ENCODE measurements at places on chromosomes 5 and 9.

- H3K4me3 ChIP-seq: no peak overlapping the region
- peaks cover 28% of the 10 kb centered on the region for H3K4me1 ChIP-seq
- DNase-seq: no peak
- no peak overlapping the region for H3K27ac ChIP-seq
- peaks cover 27% of the 10 kb centered on the region for H3K36me3 ChIP-seq
- no peaks in the 10 kb centered on the region for H3K27me3 ChIP-seq
These were observed 14.4 kb downstream of the POLK start for GRCh38 chr5:75526070-75526469.

DNA sequence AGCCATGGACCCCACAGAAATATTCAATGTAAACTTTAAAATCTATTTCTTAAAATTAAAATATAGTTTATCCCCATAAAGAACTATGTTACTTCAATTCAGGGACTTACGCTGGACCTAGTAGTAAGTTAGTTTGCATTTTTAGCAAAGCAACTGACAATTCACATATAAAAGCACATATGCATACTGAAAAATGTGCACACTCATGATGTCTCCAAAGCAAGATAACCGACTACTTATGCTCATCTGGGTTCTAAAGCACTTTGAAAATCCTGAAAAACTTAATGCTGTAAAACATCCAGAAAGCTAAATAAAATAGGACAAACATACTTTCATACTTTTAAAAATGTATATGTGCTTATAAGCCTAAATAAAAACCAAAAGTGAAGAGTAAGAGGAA is 264.4 kb upstream of the GAS1 start:
- H3K36me3 ChIP-seq: no peaks in the 10 kb centered on the region
- no peak for DNase-seq
- no peak overlapping the region for H3K4me3 ChIP-seq
- no peaks in the 10 kb centered on the region for H3K4me1 ChIP-seq
- H3K27me3 ChIP-seq: peaks cover 4% of the 10 kb centered on the region
- H3K27ac ChIP-seq: no peak overlapping the region

DNA sequence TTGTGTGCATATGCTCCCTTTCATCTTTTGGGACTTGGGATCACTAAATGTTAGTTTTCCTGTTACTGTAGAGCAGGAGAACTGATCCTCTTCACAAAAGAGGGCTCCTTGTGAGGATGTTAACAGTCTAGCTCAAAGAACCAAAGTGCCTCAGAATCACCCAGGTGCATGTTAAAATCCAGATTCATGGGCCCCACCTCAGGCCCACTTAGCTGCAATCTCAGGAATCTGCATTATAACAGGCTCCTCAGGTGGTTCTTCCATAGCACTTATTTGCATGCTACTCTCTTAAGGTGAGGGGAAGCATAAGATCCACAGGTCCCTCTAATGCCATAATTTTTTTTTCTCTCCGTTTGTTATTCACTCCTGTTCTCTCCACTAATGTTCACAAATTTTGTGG is 14.8 kb upstream of the MEF2C start:
- peaks cover 2% of the 10 kb centered on the region for H3K27me3 ChIP-seq
- no peak overlapping the region for H3K27ac ChIP-seq
- no peak for DNase-seq

GRCh38 chr5:127810017-127810416 is 106.8 kb downstream of the CCDC192 start:
- no peak overlapping the region for H3K27ac ChIP-seq
- peaks cover 2% of the 10 kb centered on the region for H3K27me3 ChIP-seq
- no peak overlapping the region for H3K4me3 ChIP-seq
- DNase-seq: no peak
- no peaks in the 10 kb centered on the region for H3K4me1 ChIP-seq
- H3K36me3 ChIP-seq: no peaks in the 10 kb centered on the region

DNA sequence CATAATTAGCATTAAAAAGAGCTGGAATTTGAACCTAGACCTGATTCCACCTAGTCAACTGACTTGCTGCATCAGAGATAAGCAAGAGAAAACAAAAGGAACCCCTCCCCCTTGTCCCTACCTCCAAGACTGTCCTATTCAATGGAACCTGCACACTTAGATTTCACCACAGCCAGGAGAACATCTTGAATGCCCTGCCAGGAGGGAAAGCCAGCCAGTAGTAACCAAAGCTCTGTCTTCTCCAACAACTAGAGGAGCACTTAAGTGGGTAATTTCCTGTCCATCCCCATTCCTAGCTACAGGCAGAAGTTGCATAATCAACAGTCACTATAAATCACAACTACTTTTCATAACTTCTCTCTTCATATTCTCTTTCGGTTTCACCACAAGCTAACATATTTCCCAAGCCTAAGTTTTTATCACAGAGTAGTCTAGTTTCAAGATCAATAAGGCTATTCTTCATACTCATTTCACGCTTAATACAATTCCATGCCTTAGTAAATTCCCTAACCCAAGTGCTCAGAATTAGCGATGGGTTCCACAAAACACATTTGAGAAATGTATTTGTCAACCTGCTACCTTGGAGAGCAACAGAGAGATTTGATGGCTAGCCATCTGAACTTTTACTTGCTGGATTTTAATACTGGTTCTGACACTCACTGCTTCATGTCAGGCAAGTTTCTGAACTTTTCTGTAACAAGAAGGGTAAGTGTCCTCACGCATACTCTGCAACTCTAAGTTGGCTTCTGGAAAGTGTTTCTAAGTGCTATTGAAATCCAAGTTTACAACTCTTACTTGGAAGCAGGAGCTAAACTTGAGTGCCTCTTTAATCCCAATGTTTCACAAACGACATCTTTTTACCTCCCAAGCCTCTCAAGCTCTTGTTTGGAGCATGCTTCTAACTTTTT is 2.0 kb downstream of the DENND1A start:
- no peak overlapping the region for H3K27ac ChIP-seq
- DNase-seq: no peak
- H3K36me3 ChIP-seq: peaks cover 14% of the 10 kb centered on the region
- H3K4me1 ChIP-seq: peaks cover 32% of the 10 kb centered on the region

GRCh38 chr5:96075579-96076289 is 114.1 kb upstream of the ELL2 start:
- H3K27me3 ChIP-seq: peaks cover 1% of the 10 kb centered on the region
- H3K4me3 ChIP-seq: no peak overlapping the region
- no peak overlapping the region for H3K27ac ChIP-seq
- DNase-seq: no peak

DNA sequence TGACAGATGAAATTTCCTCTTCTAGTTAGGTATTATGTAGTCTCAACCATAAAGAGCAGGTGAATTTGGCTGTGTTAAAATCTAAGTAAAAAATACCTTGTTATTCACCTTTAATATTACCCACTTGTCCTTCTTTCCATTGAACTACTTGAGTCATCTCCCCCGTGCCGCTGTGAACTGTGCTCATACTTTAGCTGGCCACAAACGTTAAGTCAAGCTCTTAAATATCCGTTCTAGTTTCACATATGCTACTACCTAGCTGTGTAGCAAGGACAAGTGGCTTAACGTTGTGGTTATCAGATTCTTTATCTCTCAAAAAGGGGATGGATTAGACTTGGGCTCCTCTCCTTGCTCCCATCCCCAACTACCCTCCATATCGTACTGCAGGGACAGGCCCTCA is 110.4 kb downstream of the EFNA5 start:
- no peak overlapping the region for H3K4me3 ChIP-seq
- H3K36me3 ChIP-seq: no peaks in the 10 kb centered on the region
- DNase-seq: no peak
- no peaks in the 10 kb centered on the region for H3K4me1 ChIP-seq

DNA sequence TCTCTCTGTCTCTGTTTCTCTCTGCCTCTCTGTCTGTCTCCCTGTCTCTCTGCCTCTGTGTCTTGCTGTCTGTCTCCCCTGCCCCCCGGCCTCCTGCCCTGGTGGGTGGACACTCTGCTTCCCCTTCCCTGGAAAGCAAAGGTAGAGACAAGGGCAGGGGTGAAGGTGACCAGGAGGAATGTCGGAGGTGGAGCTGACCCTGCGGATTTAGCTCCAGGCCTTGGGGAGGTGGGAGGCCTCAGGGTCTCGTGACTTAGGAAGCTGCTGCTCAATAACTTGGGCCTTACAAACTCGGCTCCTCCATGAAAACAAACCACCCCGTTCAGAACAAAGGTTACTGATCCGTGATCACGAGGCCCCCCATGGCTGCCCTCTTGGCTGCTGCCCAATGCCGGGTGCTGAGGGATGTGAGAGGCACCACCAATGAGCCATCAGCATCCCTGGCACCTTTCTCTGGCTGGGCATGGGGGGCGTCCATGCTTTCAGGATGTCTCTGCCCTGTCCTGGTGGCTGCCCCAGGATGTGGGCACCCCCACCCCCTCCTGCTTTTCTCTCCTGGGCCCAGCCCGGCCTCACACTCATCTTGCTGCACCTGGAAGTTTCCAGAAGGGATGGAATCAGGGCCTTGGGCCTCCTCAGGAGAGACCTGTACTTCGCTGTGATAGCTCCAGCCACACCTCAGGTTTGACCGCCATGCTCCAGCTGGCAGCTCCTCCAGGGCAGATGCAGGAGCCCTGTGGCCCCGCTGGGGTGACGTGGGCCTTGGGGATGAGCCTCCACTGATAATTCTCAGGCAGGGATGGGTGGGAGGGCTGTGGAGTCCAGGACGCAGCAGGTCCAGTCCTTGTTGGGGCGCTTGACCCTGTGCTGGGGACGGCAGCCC is 14.8 kb upstream of the SLC6A19 start:
- H3K27me3 ChIP-seq: peaks cover 17% of the 10 kb centered on the region
- peak; percentile 18 for DNase-seq
- peaks cover 3% of the 10 kb centered on the region for H3K4me1 ChIP-seq
- H3K4me3 ChIP-seq: no peak overlapping the region

DNA sequence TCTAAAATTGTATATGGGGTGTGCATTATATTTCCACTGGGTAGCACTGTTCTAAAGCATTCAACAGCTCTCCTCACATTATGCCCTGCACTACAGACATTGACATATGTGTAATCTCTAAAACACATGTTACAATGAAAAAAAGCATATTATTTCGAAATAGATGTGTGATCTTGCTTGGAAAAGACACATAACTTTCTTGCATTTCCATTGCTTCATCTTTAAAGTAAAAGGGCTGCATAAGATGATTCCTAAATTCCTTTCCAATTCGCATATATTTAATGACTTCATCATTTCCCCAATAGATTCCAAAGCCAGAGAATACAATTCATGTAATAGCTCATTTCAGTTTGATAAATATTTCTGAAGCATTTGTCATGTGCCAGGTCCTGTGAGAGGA is 566.9 kb downstream of the PDE4D start:
- H3K27me3 ChIP-seq: peaks cover 18% of the 10 kb centered on the region
- H3K4me3 ChIP-seq: no peak overlapping the region
- no peak overlapping the region for H3K27ac ChIP-seq
- no peaks in the 10 kb centered on the region for H3K36me3 ChIP-seq
- no peaks in the 10 kb centered on the region for H3K4me1 ChIP-seq
- DNase-seq: no peak

GRCh38 chr5:40475561-40475960 is 204.2 kb upstream of the PTGER4 start:
- peaks cover 3% of the 10 kb centered on the region for H3K4me1 ChIP-seq
- no peaks in the 10 kb centered on the region for H3K27me3 ChIP-seq
- DNase-seq: no peak
- peaks cover 4% of the 10 kb centered on the region for H3K36me3 ChIP-seq
- H3K27ac ChIP-seq: no peak overlapping the region

GRCh38 chr5:179486596-179487051 is 63.7 kb upstream of the RUFY1 start:
- no peak overlapping the region for H3K27ac ChIP-seq
- H3K4me3 ChIP-seq: no peak overlapping the region
- H3K27me3 ChIP-seq: peaks cover 12% of the 10 kb centered on the region
- DNase-seq: no peak

GRCh38 chr5:159269723-159270122 is 6.6 kb downstream of the UBLCP1 start:
- peaks cover 45% of the 10 kb centered on the region for H3K36me3 ChIP-seq
- H3K27ac ChIP-seq: no peak overlapping the region
- peaks cover 13% of the 10 kb centered on the region for H3K4me1 ChIP-seq
- DNase-seq: no peak

DNA sequence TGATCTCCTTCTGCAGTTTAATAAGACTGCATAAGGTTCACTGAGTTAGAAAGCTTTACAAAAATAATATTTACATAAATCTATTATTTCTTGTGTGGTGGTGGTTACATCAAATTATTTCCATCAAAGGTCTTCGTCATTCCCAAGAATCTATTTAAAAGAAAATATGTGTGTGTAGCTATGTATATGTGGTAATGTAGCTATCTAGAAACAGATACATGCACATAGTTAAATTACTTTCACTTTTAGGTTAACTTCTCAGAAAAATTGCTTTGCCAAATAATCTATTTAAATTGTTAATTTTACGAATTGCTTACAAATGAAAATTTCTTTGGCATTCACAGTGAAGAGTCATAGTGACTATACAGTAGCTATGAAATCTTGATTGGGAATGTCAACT is 633.2 kb downstream of the DMRTA1 start:
- no peak for DNase-seq
- H3K36me3 ChIP-seq: no peaks in the 10 kb centered on the region
- no peaks in the 10 kb centered on the region for H3K27me3 ChIP-seq
- no peaks in the 10 kb centered on the region for H3K4me1 ChIP-seq
- no peak overlapping the region for H3K4me3 ChIP-seq

GRCh38 chr5:95846554-95847260 is 24.2 kb upstream of the GLRX start:
- no peak overlapping the region for H3K4me3 ChIP-seq
- DNase-seq: peak; percentile 48
- no peak overlapping the region for H3K27ac ChIP-seq
- peaks cover 10% of the 10 kb centered on the region for H3K27me3 ChIP-seq
- H3K36me3 ChIP-seq: no peaks in the 10 kb centered on the region

- no peaks in the 10 kb centered on the region for H3K4me1 ChIP-seq
- H3K27ac ChIP-seq: no peak overlapping the region
- DNase-seq: no peak
These were observed 28.7 kb downstream of the GALNT12 start for GRCh38 chr9:98836206-98836605.
